ENCODE measurements at places on chromosomes 11 and 22.
A peak's percentile ranks its signal among the peaks of the same experiment; 100 is the strongest.

- no peak for DNase-seq
These were observed 511.1 kb downstream of the SOX6 start for GRCh38 chr11:15845261-15845660.

DNA sequence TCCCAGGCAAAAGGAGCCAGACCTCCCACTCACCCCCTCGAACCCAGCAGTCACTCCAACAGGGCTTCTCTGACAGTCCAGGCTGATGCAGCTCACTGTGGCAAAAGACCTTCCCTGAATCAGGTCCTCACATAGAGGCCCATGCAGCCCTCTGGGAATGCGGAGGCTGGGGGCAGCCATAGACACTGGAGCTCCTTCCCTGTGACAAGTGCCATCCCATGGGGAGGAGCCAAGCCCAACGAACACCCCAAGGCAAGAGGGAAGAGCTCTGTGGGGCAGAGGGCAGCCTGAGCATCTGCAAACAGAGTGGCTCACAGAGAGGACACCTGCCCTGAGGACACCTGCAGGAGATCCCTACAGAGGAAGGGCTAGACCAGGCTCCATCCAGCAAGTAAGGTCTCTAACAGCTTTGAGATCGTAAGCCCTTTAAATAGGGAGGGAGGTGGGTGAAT lies at the start of gene LINC01488:
Gene LINC01488, plus strand, starts transcription at position 271 of the 452 bp plus-strand sequence.
- DNase-seq: no peak

- DNase-seq: no peak
These were observed 23.8 kb downstream of the PACSIN2 start for GRCh38 chr22:42991010-42991651.

DNA sequence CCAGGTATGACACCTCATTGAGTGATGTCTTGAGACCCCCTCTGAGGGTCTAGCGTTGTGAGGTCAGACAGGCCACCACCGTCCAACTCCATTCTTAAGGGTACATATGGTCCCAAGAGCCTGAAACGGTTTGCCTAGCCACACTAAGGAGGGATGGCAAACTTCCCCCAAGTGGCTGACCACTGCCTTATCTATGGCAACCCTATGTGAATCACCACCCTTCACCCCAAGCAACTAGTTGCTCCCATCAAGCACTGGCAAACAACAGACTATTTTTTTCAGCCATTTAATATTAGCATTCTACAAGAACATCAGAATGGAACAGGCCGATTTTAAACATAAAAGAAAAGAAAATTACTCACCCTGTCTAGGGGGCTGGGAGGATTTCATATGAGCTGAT lies 22.8 kb downstream of the THOC5 start:
- DNase-seq: no peak

- DNase-seq: no peak
These were observed 1726.1 kb upstream of the RAG2 start for GRCh38 chr11:38323961-38324761.

DNA sequence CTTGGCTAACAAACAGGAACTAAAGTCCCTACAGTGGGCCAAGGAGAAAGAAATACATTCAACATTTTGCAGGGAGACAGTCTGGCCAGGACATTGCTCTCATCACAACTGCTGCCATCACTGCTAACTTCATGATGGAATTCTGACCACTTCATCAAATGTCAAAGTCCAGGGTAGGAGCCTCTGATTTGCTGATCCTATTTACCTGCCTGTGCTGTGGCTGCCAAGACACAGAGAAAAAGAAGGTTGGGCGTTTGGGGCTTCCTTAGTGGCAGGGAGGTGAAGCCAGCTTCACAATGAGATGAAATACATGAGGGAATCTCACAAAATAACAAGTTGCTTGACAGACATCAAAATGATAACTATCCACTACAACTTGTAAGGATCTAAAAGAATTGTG lies 343.9 kb upstream of the CADM1 start:
- DNase-seq: no peak

GRCh38 chr11:83521647-83522596 lies 235.8 kb upstream of the CCDC90B start:
- no peak for DNase-seq

DNA sequence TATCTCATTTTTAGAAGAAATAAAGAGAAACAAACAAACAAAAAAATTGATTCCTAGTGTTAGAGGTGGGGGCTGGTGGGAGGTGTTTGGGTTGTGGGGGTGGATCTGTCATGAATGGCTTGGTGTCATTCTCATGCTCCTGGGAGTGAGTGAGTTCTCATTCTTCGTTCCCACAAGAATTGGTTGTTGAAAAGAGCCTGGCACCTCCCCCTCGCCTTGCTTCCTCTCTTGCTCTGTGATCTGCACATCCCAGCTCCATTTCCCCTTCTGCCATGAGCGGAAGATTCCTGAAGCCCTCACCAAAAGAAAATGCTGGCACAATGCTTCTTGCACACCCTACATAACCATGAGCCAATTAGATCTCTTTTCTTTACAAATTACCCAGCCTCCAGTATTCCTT lies 277.8 kb downstream of the ST3GAL4 start:
- DNase-seq: no peak

GRCh38 chr11:121534131-121535093 lies 81.6 kb upstream of the SORL1-AS1 start:
- no peak for DNase-seq

GRCh38 chr11:38460896-38461295 lies 1862.9 kb upstream of the RAG2 start:
- no peak for DNase-seq

DNA sequence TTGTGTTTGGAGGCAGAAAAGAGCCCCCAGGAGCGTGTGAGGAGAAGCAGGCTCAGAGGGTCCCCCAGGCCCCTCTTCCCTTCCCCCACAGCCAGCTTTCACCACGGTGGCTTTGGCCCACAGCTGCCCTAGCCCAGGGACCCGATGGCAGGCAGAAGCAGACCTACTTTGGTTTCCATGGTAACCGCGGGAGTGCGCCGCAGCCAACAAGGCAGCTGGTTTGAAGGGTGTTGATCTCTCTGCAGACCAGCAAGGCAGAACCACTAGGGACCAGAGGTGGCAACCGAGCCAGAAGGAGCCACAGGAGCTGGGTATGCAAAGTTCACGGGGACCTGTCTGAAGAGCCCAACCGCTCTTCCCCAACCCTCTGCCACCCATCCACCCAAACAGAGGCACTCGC lies 69.4 kb downstream of the BUD13 start:
- DNase-seq: no peak

DNA sequence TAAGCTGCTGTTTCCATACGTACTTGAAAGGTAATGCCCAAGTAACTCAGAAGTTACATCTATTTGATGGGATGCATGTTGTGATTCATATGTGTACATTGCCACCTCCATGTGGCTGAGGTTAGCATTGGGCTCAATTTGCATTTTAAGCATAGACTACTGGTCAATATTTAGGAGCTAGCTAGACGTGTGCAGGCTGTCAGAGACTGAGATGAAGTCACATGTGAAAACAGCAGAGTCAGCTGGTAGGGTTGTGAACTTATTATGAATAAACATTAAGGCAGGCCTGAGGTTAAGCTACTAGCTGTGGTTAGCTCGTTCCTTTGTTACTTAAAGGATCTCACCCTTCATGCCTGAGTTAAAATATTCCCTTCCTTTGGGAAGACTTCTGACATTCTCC lies 114.5 kb upstream of the MTNR1B start:
- no peak for DNase-seq

DNA sequence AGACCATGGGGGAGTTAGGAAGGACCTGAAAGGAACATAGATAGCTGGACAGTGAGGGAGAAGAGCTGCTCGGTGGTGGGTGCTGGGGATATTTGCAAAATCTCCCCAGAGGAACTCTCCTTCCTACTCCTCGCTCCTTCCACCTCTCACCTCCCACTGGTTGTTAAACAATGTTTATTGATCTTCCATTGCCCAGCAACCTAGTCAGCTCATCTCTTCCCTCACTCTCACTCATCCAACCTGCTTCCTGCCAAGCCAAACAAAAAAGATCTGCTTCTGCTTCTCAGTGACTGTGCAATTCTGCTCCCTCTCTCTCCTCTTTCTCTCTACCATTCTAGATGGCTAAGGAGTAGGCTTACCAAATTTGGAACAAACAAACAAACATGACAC lies 115.0 kb downstream of the SLC1A2 start:
- DNase-seq: peak; percentile 10

- DNase-seq: peak; percentile 70
These were observed 99.1 kb downstream of the CD44 start for GRCh38 chr11:35237860-35238715.

GRCh38 chr11:10561043-10561818 lies 7.2 kb downstream of the LYVE1 start:
- no peak for DNase-seq

- no peak for DNase-seq
These were observed 4.7 kb upstream of the TRIM29 start for GRCh38 chr11:120142441-120143100.

GRCh38 chr11:82718821-82719220 lies 14.8 kb downstream of the FAM181B start:
- no peak for DNase-seq

DNA sequence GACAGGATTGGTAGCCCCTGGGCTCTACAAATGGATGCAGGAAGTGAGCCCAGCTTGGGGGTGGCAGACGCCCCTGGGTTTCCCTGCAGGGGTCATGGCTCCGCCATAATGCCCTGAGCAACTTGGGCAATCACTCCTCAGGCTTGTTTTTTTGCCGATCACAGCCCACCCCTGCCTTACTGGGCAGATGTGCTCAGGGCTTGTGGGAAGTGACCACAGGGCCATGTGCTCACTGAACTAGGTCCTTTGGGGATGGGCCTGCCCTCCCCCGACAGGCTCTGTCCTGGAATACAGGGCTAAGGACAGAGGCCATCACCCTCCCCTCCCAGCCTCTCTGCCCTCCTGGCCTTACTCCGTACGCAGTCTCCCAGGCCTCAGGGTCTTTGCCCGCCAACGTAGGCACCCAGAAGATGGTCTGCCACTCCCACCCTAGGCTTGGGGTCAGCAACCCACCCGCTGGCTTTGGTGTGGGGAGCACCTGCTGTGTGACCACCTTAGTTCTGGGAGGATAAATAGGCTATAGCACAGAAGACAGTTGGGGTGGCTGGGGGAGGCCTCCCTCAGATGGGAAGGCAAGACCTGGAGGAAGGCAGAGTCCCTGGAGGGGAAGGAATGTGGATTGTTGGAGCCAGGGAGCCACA lies 3.8 kb downstream of the RPLP2 start:
- DNase-seq: no peak

DNA sequence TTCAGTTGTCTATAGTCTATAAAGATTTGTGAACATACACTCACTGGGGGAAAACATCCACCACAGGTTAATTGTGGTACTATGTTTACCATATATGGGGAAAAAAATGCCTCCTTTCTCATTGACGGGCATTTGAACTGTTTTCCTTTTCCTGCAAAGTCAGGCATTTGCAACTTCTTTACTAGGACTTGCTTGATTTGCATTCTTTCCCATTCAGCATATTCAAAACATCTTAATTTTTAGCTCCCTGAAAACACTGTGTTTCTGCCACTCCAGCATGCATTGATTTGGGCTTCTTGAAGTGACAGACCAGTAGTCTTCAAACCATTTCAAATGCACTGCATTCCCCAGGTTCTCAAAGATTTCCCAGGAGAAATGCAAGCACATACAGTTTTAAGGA lies 67.6 kb downstream of the INSC start:
- no peak for DNase-seq

- no peak for DNase-seq
These were observed 46.3 kb upstream of the GRK3 start for GRCh38 chr22:25518000-25518663.

DNA sequence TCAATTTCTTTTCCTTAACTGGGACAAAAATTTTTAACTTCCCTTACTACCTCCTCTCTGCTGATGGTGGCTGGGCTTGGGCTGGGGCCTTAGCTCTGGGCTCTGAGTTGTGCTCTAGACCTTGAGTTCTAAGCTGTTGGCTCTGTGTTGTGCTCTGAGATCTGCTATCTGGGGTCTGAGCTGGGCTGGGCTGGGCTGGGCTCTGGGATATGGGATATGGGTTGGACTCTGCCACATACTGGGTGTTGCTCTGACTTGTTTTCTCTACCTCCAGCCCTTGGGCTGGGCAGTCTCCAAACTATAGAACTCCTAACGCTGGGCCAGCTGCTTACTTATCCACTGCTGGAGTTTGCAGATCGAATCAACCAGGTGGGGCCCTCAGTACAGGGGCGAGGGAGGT lies 41.9 kb downstream of the DNHD1 start:
- DNase-seq: no peak

- peak; percentile 45 for DNase-seq
These were observed 978 bp downstream of the FLI1 start for GRCh38 chr11:128694618-128695481.

DNA sequence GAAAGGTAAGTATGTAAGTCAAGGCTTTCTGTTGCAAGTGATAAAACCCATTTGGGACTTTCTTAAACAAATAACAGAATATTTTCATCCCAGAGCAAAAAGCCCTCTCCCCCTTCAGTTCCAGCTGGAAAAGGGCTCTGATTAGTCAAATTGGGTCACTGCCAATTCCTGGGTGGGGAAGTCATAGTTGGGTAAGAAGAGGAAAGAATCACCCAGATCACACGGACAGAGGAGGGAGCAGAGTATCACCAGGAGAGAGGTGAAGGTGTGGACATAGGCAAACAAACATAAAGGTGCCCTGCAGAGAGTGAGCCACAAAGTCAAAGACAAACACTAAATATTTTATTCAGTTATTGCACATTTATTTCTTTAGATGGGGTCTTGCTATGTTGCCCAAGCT lies 36.3 kb upstream of the SORL1 start:
- DNase-seq: no peak

GRCh38 chr11:99893811-99894210 lies 793.3 kb upstream of the ARHGAP42 start:
- no peak for DNase-seq

DNA sequence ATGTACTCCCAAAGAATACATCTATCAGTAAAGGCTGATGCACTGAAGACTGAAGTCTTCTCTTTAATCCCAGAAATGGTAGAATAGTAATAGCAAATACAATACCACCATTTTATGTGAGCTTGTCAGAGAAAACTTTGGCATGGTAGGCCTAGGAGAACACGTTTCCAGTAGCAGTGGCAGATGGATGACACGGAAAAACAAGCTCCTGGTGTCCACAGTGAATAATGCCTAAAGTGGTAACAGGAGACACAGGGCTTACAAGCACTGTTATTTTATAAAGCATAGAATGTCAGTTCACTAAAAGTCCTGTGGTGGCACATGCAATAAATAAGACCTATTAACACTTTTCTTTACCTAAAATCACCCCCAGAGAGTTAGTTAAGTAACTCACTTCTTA lies 277.6 kb downstream of the TTC28 start:
- no peak for DNase-seq

- DNase-seq: no peak
These were observed 26.9 kb upstream of the HTR3A start for GRCh38 chr11:113947994-113948393.
